ENCODE measurements at places on chromosomes 7 and 10.

- no peak for DNase-seq
Observed at GRCh38 chr10:96858706-96859050, 26.6 kb downstream of the LCOR start.

GRCh38 chr7:24191362-24191761, 92.6 kb upstream of the NPY start:
- no peak for DNase-seq

GRCh38 chr7:17854261-17855047, 85.8 kb downstream of the SNX13 start:
- no peak for DNase-seq

- no peak for DNase-seq
Observed at GRCh38 chr10:33241351-33241750, 93.1 kb downstream of the NRP1 start.

DNA sequence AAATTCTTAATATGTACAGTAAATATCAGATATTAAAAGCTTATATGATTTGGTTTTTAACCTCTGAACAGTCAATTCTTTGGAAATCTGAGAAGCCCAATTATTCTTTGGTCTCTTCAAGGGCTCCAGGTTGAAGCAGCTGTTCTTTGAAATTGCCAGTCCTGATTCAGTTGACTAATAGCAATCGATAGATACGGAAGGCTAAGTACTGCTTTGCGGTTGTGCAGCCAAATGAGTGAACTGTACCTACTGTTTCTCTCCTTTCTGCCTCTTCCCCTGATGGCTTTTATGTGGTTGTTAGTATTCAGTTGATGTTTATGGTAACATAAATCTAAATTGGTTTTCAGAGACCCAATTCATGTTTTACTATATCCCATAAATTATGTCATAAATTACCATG, 103.1 kb upstream of the RPA3 start:
- DNase-seq, result no peak

DNA sequence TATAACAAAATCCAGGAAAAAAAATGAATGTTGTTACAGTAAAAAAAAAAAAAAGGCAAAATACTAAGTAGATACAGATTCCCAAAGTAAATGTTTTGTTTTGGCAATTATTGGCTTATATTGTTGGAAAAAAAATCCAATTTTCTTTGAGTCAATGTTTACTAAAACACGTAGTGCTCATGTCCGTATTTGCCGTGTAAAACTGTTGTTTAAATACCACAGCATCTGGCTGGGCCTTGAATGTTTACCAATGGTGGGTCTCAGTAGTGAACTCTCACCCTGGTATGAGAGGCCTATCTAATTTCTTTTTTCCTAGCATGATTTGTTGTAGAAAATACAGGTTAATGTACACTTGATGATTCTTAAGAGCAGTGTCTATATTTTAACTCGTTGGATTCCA, 41.4 kb upstream of the SLC26A5 start:
- no peak for DNase-seq

- DNase-seq, result no peak
Observed at GRCh38 chr7:135160098-135160857, 10.2 kb downstream of the CYREN start.

- no peak for DNase-seq
Observed at GRCh38 chr10:6476989-6477388, 103.1 kb downstream of the PRKCQ start.

- no peak for DNase-seq
Observed at GRCh38 chr7:90067171-90067570, 87.1 kb upstream of the STEAP1 start.

GRCh38 chr7:117008886-117009531, 55.7 kb downstream of the ST7 start:
- DNase-seq, result no peak

DNA sequence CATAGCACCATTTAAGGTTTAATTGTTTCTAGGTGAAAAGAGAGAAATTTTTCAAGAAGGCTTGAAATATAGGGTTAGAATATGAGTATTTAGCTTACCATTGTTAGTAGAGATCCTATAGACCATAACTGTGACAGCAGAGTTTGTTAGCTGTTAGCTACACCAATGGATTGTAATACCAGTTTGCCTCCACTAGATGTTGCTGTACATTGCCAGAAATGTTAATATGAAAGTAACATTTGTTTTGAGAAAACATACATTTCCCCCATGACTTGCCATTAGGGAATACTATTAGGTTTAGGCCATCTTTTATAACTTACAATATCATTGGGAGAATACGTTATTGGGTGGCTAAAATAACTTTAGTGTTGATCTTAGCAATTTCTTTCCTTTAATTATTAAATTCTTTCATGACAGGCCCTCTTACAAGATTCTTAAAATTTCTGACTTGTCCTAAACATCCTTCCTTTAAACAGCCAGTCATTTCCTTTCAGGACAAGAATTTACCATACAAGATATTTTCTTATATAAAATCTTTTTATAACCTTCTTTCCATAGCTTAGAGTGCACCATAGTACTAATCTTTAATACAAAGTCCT, 39.5 kb downstream of the ZNF117 start:
- no peak for DNase-seq

- DNase-seq, result no peak
Observed at GRCh38 chr7:69395061-69395714, 203.1 kb upstream of the AUTS2 start.

All from activated CD4-positive, alpha-beta T cell treated with anti-CD3 and anti-CD28 coated beads, Interleukin-2, amount 50 U/mL, for 1 hour (primary cell).